ENCODE measurements at places on chromosomes 3 and 15.

- DNase-seq = no peak
Observed at GRCh38 chr3:30297112-30297511, 309.3 kb upstream of the TGFBR2 start.

GRCh38 chr15:98648654-98649471, 524 bp downstream of the IGF1R start:
- no peak for DNase-seq

GRCh38 chr15:49152552-49153312, 2.7 kb downstream of the COPS2 start:
- DNase-seq = no peak

DNA sequence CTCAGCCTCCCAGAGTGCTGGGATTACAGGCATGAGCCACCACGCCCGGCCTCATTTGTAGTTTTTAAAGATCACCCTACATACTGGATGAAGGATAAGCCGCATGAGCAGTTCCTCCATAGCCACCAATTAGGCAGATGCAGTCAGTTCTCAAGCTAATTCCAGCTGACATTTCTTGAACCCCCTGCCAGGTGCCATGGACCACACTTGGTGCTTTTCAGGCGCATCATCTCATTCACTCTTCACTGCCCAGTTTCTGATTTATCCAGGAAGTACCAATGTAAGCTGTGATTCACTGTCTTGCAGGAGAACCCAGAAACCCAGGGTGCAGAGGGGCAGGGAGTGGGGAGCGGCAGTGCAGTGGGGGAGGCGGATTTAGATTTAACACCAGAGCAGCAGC, 56.5 kb upstream of the RASA2 start:
- DNase-seq = no peak

GRCh38 chr3:46239301-46239938, 2.8 kb upstream of the CCR3 start:
- no peak for DNase-seq

DNA sequence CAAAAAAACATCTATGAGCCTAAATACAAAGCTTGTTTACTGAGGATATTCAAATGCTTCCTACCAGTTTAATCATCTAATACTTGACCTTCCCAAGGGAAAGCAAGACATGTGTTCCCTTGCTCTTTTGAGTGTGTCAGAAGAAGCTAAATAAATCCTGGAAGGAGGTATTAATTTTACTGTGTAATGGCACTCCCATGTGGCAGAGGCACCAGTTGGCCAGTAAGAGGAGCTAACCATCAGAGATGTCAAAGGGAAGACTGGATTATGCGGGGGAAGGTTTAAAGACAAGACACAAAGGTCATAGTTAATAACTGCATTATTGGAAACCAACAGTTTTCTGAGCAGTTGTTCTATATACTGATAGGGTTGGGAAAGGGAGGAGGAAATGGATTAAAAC, 125.1 kb downstream of the SUCLG2 start:
- DNase-seq = no peak

- no peak for DNase-seq
Observed at GRCh38 chr15:99474909-99475753, 90.7 kb upstream of the MEF2A start.

DNA sequence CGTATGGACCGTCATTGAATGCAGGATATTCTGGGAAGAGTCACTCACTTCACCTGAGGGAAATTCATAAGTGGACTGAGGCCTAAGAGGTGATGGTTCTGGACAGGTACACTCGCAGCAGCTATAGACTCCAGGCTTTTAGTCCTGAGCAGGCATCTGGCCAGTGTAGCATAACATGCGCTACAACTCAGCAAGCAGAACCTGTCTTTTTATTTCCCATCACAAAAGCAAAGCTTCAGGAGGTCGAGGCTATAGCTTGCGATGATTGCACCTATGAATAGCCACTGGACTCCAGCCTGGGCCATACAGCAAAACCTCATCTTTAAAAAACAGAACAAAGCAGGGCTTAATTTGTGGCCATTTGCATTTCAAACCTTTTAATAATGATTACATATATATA, 185.8 kb downstream of the KCNH8 start:
- DNase-seq = no peak

DNA sequence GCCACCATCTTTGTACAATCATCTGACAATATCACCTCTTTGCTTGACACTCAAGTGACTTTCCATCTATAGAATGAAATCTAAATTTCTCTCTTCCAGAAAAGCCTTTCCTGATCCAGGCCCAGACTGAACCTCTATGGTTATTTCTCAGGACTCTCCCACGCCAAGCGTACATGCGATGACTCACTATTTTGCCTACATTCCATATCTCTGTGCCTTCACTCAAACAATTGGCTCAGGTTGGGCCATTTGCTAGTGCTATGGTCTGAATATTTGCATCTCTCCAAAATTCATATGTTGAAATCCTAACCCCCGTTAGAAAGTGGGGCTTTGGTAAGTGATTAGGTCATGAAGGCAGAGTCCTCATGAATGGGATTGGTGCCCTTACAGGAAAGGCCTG, 43.9 kb downstream of the ST3GAL6 start:
- no peak for DNase-seq

DNA sequence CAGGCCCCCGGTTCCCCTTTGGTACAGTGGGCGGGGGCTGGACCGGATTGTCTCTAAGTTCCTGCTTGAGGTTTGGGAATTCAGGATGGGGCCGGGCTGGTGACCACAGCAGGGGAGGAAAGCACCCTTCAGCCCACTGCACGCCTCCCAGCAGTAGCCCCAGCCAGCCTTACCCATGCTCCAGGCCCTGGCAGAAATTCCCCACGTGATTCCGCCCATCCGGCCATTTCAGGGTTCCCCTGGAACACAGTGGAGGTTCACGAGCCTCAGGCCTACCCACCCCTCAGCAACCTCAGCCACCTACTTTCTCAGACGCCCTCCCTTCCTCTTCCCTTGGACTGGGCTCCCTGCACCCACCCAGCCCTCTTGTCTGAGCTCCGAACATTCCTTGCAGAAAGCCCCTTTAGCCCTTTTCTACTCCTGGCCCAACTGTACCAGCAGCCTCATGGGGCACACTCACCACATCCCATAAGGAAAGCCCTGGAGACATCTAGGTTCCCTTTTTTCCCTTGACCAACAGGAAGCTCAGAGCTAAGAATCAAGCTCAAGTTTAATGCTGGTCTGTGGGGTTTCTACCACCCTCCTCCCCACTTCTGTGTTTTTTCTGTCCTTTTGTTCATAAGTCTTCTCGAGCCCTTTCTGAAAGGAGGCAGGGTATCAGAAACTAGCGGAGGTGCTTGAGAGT, 11.5 kb downstream of the ALS2CL start:
- DNase-seq = no peak

- no peak for DNase-seq
Observed at GRCh38 chr15:99973351-99973750, 240.1 kb upstream of the LYSMD4 start.
